ENCODE measurements at places on chromosomes 5 and 9.
A peak's percentile ranks its signal among the peaks of the same experiment; 100 is the strongest.

- no peak for DNase-seq
These were observed 30.7 kb downstream of the DNM1 start for GRCh38 chr9:128233817-128234406.

GRCh38 chr9:114224247-114224610 is 68.9 kb downstream of the COL27A1 start:
- DNase-seq: no peak

DNA sequence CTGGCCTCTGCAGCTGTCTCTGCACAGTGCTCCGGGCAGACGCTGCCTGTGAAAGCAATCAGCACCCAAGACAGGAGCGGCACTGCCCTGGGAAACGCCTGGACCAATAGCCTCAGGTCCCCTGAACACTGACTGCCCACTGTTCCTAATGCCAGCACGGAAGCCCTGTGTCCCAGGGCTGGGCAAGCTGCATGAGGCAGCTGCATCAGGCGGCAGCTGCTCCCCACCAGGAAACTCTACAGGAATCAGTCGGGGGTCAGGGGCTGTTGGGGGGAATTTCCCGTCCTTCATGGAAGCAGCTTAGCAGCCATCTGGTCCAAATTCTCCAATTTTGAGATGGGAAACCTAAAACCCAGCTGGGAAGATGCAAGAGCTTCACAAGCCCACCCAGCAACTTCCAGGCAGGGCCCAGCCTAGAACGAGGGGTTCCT is 118.6 kb downstream of the VAV2 start:
- DNase-seq: no peak

- no peak for DNase-seq
These were observed 79.1 kb downstream of the ATG10 start for GRCh38 chr5:82050955-82051354.

DNA sequence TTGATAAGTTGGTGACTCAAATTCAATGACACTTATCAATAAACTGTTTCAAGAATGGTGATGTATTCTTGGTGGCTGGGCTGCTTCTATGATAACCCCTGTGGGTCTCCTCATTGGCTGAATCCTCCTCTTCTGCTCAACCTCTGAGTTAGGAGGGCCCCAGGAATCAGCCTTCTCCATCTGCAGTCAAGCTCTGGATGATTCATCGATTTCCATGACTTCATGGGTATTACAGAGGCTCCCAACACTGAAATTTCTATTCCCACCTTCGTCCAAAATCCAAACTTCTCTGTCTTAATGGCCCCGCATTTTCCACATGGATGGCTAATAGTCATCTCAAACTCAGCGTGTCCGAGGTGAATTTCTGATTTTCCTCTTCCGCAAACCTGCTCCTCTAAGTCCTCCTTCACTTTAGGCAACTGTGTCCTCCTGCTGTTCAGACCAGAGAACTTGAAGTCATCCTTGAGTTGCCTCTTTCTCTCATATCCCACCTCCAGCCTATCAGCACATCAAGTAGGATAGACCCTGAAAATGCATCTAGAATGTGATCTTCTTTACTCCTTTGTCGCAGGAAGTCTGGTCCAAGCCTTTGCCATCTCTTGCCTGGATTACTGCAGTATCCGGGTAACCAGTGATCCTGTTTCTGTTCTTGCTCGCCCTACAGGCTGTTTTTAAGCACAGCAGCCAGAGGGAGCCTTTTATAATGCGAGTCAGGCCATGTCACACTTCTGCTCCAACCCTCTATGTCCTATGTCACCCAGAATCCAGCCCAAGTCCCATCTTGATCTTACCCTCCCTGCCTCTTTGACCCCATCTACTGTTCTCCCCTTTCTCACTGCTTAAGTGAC is 41.4 kb upstream of the IL7R start:
- DNase-seq: no peak

DNA sequence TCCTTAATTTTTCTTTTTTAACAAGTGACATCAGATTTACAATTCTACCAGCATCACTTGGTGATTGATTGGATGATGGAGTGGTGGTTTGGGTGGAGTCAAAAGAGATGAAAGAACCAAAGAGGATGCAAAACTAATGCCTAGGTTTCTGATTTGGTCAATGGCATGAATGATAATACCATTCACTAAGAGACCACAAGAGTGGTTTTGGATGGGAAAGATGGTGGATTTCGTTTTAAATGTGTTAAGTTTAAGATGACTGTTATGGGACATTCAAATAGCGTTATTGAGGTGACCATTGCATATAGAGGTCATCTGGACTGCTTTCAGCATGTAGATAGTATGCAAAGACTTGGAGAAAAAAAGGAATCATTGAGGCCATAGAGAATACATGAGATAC is 3.6 kb downstream of the SMC5 start:
- DNase-seq: no peak

DNA sequence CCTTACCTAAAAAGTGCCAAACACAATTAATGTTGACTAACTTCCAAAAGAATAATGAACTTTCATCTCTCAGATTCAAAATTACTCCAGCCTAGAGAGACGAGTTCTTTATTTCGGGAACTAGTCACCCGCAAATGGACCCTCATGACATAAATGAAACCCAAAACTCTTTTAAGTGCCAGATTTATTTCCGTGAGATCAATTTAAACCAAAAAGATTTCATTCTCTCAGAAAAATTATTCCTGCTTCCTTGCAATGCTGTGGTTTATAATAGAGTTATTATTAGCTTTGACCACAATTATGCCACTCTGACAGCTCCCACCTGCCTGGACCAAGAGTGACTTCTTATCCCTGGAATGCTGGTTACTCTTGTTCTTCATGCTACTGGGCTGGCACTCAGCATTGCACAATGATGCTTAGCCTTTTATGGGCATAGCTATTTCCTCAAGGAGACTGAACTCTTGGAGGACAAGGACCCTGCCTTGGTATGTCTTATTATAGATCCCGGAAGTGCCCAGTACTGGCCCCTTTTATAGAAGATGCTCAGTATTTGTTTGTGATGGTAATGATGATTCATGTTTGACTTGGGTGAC is 183.5 kb downstream of the SNX18 start:
- no peak for DNase-seq

GRCh38 chr5:181259974-181260719 is 796 bp downstream of the TRIM52 start:
- no peak for DNase-seq

GRCh38 chr5:24642022-24642421 is 2.8 kb downstream of the CDH10 start:
- no peak for DNase-seq

DNA sequence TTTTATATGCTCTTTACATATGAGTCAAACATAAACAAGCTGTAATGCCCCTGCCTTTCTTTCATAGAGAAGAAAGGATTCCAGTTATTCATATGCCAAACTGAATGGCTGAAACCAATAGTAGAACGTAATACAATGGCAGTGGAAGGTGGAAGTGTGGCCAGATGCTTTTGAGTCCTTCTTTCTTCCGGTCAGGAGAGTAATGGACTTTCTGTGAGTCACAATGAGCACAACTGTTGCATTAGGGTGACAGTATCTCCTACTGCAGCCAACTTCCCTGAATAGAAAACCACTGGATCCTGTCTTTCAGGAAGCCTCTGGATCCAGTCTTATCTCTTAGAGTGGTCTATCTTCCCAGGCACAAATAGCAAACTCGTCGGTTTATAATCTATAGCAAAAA is 855.2 kb downstream of the MAT2B start:
- DNase-seq: no peak

GRCh38 chr5:69415584-69415958 is 655 bp downstream of the MARVELD2 start:
- no peak for DNase-seq

GRCh38 chr5:160198146-160198545 is 31.2 kb upstream of the FABP6 start:
- no peak for DNase-seq

DNA sequence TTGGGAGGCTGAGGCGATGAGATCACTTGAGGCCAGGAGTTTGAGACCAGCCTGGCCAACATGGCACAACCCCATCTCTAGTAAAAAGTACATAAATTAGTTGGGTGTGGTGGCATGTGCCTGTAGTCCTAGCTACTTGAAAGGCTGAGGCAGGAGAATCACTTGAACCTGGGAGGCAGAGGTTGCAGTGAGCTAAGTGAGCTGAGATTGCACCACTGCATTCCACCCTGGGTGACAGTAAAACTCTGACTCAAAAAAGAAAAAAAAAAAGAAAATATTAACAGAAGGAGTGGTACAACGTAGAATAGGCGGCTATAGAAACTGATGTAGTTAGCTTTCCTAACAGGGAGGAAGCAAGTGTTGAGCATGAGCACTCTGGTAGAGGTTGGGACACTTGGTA is 59.9 kb downstream of the PBX3 start:
- DNase-seq: no peak

DNA sequence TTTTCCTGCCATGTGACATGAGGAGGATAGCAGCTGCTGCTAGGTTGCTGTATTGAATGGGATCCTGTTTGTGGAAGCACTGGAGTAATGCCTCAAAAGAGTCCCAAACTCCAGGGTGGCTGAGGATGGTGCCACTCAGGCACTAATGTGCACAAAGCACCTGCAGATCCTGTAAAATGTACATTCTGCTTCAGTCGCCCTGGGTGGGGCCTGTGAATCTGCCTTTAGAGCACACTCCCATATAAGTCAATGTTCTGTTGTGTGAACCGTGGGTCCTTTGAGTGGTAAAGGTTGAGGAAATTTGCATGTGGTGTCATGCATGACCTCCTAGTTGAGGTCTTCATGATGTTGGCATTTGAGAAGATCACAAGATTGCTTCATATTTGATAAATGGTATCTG is 31.6 kb upstream of the ANKRD18A start:
- DNase-seq: no peak

- DNase-seq: no peak
These were observed 114.2 kb downstream of the SEMA5A start for GRCh38 chr5:9431496-9432258.

DNA sequence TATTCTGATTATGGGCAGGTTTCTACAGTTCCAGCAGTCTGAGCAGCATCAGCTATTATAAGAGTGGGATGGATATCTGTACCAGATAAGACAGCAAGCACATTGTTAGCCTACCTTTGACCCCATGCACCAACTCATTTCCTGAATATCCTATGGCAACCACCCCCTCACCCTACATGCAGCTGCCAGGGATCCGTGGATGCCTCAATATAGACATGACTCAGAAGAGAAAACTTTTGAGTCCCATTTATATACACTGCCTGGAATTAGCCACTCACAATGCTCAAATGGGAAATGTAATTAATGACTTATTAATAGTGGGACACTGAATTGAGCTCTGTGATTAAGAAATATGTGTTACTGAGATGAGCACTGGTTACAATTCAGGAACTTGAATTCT is 124.4 kb downstream of the SSBP2 start:
- DNase-seq: no peak

GRCh38 chr5:11384441-11385250 is 519.6 kb downstream of the CTNND2 start:
- DNase-seq: peak; percentile 2

- DNase-seq: no peak
These were observed 109.6 kb downstream of the ZCCHC7 start for GRCh38 chr9:37229882-37230482.

- no peak for DNase-seq
These were observed 45.7 kb downstream of the NEURL1B start for GRCh38 chr5:172686539-172687390.

- DNase-seq: no peak
These were observed 6.9 kb downstream of the HRH2 start for GRCh38 chr5:175664723-175665122.

DNA sequence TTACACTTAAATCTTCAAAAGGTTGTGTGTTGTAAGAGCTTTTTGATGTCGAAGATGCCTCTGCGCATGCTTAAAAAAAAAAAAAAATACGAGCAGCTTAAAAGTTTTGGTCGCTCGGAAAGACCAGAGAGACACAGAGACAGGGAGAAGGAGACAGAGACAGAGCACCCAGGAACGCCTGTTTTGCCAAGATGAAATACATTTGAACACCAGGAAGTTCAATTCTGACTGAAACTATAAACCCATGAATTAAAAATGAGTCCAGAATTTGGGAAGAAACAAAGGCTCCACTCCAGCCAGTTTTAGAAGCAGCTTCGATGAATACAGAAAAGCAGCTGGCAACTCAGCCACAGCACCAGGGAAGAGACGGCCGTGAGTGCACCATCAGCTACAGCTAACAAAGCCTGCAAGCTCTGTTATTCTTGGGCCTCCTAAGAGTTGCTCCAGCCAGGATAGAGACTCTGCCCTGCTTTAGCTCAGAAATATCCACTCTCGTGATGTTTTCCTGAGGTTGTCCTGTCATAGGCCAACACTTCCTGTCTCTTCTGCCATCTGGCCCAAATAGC is 2.5 kb upstream of the ZNF474 start:
- no peak for DNase-seq

DNA sequence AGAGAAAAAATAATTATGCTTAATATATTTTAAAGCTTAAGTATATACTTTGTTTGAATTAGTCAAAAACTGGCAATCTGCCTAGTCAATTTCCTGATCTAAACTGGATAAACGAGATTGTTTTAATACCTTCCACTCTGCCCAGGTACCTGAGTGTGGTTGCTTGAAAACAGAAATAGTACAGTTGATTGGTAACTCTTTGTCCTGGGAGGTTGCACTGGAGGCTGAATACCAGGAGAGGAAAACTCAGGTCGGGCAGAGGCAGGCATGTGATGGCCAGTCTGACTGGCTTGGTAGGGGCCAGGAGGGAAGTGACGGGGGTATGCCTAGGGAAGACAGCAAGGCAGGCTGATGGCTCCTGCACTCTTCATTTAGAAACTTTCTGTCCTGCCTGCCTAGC is 80.2 kb downstream of the PIK3R1 start:
- no peak for DNase-seq

DNA sequence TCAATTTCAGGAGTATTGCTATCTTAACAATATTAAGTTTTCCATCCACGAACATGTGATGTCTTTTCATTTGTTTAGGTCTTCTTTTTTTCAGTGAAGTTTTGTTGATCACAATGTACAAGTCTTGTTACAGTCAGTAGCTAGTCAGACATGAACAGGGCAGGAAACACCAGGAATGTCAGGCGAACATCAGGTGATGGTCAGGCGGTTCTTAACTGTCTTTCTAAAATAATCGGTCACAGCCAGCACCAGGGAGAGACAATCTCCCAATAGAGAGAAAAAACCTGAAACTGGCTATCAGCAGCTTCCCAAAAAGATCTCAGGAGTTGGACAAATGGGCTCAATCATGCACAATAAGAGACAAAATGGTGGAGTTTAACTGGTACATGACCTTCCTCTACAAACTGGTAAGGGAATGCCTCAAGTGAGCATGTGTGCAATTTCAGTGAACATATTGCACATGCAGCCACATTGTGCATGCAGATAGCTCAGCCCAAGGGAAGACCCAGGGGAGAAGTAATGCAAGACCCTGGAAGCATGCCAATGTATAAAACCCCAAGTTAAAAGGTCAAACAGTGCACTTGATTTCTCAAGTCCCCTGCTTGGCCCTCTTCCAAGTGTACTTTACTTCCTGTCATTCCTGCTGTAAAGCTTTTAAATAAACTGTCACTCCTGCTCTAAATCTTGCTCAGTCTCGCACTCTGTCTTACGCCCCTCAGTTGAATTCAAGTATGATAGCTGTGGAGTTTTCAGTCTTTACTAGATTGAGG is 176.1 kb upstream of the RASEF start:
- DNase-seq: no peak

DNA sequence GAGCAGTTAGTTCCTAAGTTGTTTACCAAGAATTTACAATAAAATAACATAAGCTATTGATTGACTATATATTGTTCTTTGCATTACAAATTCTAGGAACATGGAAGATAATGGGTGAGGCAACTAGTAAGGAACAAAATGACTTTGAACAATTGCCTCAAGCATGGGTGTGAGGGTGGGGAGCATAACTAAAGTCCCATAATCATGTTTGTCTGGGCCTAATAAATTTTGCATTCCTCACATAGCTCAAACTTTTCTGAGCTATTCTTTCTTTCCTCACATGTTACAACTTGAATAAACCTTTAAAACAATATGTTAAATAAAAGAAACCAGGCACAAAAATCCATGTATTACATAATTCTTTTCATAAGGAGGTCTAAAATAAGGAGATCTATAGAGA is 1066.1 kb downstream of the NR2F1-AS1 start:
- no peak for DNase-seq
